ENCODE measurements at places on chromosomes 7 and 10. TPM values are rescaled to one million over a fixed set of nuclear protein-coding genes. Genes with fewer than 3 reads are reported as not detected.

Gene TDRD1
- not detected for polyA plus RNA-seq

Gene SCRN1
- polyA plus RNA-seq: 110 TPM

Gene AKR1C2
- 8.2 TPM for polyA plus RNA-seq

Gene TMEM229A
- not detected for polyA plus RNA-seq

Gene ZNF804B
- not detected for polyA plus RNA-seq

Gene FRMPD2
- polyA plus RNA-seq: not detected

Measured in AG04450 (cell line).